ENCODE measurements at places on chromosomes 16 and 17.

- no peak for DNase-seq
Observed at GRCh38 chr17:63311416-63311937, 134.6 kb downstream of the CYB561 start.

GRCh38 chr17:58282442-58282841 lies 1.7 kb upstream of the MPO start:
- DNase-seq = no peak

DNA sequence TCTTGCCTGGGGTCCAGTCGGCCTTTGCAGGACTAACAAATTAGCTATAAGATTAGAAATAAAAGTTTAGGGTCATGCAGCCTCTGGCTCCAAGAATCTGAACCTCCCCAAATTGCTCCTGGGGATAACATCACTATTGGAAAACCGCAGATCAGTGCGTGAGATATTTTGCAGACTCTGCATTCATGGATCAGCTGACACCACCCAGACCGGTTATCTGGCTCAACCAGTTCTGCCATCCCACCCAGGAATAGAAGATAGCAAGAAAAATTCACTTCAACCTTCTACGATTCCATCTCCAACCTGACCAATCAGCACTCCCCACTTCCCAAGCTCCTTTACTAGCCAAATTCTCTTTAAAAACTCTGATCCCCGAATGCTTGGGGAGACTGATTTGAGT lies 4.3 kb upstream of the PGS1 start:
- DNase-seq = no peak

- no peak for DNase-seq
Observed at GRCh38 chr17:58309918-58310259, 18.7 kb downstream of the TSPOAP1 start.

- no peak for DNase-seq
Observed at GRCh38 chr16:50248845-50249244, 17.5 kb upstream of the ADCY7 start.

Measured in fibroblast of skin of scalp (primary cell).